ENCODE measurements at places on chromosomes 7 and 10.

DNA sequence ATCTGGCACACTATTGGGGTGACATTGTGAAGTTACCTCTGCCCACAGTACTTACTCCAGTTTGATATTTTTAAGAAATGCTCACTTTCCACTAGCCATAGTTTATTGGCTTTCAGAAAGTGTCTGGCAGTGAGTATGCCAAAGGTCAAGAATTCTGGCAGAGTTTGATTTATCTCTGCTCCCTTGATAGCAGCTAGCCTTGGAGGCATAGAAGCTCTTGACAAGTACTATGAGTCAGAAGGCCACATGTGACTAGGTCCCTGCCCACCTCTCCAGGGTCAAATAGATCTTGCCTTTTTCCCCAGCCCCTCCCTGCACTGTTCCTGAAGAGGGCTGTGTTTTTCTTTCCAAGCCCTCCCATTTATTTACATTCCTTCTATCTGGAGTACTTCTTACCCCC, 202.2 kb downstream of the AUTS2 start:
- DNase-seq = peak; percentile 25

DNA sequence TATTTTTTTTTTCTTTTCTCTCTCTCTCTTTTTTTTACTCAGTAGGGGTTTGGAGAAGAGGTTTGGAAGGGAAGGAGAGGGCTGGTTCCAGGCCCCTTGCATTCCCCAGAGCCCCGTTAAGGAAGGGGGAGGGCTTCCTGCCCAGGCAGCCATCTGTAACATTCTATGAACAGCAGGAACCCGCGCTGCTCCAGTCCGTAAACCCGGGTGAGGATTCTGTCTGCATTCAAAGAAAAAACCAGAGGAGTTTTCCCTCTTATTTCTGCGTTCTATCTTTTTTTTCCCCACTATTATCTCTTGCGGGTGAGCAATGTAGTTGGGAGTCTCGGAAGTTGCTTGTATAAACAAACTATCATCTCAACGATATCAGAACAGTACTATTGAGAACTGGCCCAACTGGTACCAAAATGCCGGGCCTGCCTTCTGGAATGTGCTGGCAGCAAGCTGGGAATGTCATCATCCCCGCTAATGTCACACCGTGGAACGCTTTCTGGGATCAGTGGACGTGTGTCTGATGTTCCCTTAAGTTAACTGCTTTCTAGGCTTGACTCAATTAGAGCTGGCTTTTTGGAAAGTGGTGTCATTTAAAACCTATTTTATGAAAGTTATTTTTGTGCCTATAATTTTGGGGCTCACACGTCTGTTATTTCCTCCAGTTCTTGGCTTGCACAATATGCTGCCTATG, 153.1 kb upstream of the MEOX2 start:
- DNase-seq = peak; percentile 61

GRCh38 chr10:20118119-20118518, 301.9 kb downstream of the PLXDC2 start:
- DNase-seq = no peak

DNA sequence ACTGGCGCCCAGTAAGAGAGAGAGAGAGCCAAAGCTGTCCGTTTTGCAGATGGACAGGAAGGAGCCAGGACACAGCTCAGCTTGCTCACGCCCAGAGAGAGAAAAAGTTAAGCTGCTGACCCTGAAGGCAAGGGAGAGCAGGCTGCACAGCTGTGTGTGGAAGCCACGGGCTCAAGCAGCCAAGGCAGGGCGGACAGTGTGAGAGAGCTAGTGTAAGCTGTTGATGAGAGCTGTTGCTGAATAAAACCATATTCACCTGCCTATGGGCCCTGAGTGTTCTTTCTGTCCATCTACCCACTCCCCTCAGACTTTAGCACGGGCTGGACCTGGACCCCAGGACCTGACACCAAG, 5.4 kb downstream of the INMT start:
- no peak for DNase-seq

- no peak for DNase-seq
Observed at GRCh38 chr10:63384001-63384400, 81.8 kb downstream of the JMJD1C start.

DNA sequence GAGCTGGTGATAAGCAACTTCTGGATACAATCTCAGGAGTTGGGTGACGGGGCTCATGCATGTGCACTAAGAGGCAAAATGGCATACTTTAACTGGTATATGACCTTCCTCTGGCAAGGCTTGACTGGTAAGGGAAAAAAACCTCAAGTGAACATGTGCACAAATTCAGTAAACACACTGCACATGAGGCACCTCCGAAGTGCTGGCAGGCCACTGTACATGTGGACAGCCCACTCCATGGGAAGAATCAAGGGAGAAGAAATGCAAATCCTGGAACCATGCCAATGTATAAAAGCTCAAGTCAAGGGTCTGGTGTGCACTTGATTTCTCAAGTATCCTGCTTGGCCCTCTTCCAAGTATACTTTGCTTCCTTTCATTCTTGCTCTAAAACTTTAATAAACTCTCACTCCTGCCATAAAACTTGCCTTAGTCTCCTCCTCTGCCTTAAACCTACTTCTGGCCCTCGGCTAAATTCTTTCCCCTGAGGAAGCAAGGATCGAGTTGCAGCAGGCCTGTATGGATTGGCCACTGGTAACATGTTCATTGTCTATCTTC, 167.2 kb downstream of the RAMP3 start:
- DNase-seq = no peak

GRCh38 chr10:5447611-5448071, 35.3 kb downstream of the NET1 start:
- no peak for DNase-seq

- no peak for DNase-seq
Observed at GRCh38 chr10:98577168-98577567, 130.4 kb upstream of the HPS1 start.

DNA sequence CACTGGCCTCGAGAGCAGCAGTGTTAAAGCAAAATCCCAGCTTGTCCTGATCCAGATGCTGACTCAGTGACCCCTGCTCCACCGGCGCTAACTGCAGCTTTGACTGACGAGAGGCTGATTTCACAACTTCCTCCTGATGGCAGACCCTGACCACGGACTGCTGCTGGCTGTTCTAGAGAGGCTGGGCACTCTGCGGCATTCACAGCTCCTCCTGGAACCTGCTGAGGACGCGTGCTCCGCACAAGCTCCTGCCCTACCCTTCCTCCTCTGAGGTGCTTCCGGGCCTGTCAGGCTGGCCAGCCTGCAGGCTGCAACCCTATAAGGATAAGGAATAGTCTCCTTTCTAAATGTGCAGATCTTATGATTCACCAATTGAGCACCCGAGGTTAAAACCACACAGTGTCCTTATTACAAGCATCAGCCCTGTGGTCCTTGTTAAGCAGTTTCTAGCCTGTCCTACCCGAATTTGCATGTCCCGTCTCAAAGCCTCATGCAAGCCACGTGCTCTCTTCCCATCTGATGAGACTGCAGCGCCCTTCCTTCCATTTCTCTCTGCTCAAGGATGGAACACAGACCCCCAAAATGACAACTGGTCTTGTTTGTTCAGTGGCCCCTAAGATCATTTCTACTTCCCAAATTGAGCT, 35.5 kb upstream of the NCAPG2 start:
- no peak for DNase-seq

DNA sequence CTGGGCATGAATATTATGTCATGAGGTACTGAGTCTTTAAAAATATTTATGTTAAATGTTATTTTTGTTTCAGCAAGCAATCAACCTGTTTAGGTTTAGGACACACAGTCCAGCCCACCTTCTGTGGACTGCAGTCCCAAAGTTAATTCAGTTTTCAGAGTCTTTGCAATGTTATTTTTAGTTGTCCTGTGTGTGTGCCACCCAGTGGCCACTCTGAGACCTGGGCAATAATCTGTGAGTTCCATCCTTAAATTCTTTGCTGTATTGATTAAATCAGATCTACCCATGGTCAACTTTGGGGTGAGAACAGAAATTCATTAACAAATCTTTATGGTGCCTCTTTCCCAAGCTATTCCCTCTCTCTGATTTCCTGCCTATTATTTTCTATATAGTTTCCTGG, 415.1 kb downstream of the CCSER2 start:
- DNase-seq = no peak

- no peak for DNase-seq
Observed at GRCh38 chr10:11520892-11521291, 90.6 kb downstream of the USP6NL start.

GRCh38 chr10:78640796-78641636, 427.8 kb upstream of the ZMIZ1 start:
- DNase-seq = no peak

DNA sequence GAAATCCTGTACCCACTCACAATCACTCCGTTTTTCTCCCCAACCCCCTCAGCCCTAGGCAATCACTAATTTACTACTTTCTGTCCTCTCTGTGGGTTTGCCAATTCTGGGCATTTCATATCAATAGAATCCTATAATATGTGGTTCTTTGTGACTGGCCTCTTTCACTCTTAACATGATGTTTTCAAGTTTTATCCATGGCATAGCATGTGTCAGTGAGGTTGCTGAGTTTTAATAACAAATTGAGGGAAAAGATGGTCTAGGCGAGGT, 11.9 kb downstream of the PLAU start:
- DNase-seq = no peak

DNA sequence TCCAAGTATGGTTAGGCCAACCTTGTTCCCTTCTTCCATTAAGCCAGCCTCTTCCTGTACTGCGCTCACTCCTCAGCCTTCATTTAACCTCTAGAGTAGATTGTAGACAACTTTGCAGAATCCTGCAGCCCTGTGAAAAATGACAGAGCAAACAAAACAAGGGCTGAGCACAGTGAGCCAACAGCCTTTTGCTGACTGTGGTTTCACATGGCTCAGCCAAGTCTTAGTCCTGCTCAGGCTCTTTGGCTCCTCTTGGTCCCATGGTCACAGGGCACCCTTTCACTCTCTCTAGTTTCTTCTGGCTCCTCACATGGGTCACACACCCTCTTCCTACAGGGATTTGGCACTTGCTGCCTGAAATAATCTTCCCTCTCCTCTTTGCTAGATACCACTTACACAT, 900.3 kb downstream of the CCSER2 start:
- DNase-seq = no peak

DNA sequence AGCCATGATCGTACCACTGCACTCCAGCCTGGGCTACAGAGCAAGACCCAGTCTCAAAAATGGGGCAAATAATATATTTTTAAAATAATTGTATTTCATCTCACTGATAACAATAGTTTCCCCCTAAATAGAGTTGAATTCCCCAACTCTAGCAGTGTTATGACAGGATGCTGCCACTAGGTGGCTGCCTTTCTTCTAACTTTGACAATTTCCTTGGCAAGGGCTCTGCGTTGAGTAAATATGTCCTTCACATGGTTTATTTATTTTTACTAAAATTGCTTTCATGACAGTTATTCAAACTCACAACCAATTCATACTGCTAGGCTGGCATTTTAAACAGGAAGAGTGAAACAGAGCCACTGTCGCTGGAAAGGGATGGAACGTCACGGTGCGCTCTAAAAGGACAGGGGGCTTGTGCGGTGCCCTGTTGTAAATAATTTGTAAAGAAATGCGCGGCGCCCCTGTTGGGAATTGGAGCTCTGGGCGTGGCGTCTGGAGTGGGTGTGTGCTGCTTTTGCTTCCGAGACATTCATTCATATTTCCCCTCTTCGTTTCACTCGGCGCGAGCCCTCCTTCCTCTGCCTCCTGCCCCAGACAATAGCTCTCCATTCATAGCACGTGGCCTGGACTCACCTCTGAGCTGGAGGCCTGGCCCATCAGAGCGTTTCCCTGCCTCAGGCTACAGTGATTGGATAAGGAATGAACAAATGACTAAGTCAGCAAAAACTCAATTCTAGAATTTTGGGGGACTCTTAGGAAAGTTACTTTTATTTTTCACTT, 20.5 kb upstream of the PITRM1 start:
- peak; percentile 74 for DNase-seq

Measured in AG20443 (cell line).